ENCODE measurements at places on chromosomes 2 and 18. TPM values are rescaled to one million over a fixed set of nuclear protein-coding genes. Genes with fewer than 3 reads are reported as not detected.

NCOA1 gene
- 6.5 TPM for total RNA-seq

LYPD6 gene
- total RNA-seq: 8.5 TPM

SNTG2 gene
- not detected for total RNA-seq

SNORC gene
- total RNA-seq: 0.30 TPM

CNGA3 gene
- total RNA-seq: not detected

OSBPL1A gene
- 13.5 TPM for total RNA-seq

CCL20 gene
- total RNA-seq: 3.8 TPM

MEP1B gene
- total RNA-seq: not detected

All from Daoy (cell line).